ENCODE measurements at places on chromosomes 6 and 20.

DNA sequence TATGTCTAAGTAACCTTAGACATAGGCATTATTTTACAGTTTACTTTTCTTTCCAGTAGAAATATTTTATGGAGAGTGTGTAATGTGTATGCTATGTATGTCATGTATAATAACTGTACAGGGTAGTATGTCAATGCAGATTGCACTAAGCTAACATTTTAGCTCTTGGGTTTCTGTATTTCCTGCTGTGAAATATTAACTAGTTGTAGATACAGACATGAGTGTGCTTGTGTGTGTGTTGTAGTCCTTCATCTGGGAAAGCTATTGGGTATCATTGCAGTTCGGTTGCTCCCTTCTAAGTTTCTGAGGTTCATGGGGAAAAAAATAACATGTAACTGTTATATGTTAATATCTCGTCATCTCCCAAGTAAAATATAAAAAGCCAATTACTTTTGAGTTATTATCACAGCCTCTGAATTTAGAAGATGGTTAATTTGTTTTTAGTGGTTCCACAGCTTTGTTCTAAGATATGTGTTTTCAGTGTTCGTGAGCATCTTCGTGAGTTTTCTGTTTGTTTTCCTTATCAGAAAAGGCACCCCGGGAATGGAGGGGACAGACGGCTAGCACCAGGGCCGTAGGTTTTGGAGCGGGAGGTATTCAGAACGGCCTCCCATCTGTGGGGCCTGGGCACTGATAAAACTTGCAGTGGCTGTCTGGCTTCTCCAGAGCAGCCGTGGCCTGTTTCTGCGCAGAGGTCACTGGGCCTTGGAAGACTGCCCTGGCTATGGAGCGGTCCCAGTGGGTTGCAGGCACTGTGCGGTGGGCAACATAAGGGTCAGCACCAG is 215.0 kb downstream of the ARID1B start:
- no peak for DNase-seq

DNA sequence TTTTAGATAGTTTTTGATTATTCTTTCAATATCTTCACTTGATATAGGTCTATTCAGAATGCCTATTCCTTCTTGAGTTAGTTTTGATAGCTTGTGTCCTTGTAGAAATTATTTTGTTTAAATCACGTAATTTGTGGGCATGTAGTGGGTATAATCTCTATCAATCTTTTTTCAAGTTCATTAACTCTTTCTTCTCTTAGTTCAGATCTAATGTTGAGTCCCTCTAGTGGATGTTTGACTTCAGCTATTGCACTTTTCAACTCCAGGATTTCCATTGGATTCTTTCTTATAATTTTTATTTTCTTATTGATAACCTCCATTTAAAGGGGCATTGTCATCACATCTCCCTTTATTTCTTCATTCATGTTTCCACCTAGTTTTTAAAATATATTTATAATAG is 135.6 kb downstream of the COL12A1 start:
- no peak for DNase-seq

DNA sequence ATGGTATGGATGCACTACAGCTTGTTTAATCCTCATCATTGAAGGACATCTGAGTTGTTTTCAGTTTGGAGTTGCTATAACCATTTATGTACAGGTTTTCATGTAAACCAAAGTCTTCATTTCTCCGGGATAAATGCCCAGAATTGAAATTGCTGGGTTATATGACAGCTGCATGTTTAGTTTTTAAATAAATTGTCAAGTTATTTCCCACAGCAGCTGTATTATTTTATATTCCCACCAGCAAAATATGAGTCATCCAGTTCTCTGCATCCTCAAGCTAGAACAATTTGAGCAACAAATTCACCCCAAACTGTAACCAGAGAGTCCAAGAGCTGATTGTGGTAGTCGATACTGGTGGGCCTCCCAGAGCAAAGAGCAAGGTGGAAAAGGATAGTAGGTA is 161.0 kb upstream of the PRND start:
- DNase-seq: no peak

- no peak for DNase-seq
Observed at GRCh38 chr6:3579652-3580175, 122.9 kb upstream of the SLC22A23 start.

DNA sequence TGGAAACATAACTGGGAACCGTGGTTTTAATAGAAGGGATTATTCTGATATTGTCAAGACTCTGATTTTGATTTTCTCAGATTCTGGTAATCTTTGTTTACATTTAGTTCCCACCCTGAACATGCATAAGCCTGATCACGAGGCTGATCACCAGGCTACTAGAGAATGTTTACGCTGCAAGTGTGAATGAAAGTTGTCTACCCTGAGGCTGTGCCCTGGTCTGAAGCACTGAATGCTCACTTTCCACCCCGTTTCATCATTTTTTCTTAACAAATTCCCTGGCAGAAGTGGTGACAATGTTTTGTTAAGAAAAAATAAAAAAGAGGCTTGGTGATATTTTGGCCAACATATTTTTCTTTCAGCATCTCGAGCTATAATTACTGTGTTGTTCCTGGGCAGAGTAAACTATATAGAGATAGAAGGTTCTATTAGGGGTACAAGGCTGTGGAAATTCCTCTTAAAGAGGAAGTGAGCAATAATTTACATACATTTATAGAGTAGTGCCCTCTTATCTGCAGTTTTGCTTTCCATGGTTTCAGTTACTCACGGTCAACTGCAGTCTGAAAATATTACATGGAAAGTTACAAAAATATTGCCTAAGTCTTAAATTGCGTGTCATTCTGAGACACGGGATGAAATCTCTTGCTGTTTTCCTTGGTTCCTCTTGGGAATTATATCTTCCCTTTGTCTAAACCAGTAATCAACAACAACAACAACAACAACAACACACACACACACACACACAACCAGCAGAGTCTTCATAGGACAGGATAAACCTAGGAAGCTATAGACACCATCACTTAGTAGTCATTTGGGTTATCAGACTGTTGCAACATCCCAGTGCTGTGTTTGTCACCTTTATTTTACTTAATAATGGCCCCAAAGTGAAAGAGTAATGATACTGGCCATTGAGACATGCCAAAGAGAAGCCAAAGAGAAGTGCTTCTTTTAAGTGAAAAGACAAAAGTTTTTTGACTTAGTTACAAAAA is 566.6 kb upstream of the CITED2 start:
- DNase-seq: no peak

- DNase-seq: no peak
Observed at GRCh38 chr6:7148100-7148822, 40.5 kb downstream of the RREB1 start.

- no peak for DNase-seq
Observed at GRCh38 chr20:50403565-50404418, 106.4 kb upstream of the PTPN1 start.

DNA sequence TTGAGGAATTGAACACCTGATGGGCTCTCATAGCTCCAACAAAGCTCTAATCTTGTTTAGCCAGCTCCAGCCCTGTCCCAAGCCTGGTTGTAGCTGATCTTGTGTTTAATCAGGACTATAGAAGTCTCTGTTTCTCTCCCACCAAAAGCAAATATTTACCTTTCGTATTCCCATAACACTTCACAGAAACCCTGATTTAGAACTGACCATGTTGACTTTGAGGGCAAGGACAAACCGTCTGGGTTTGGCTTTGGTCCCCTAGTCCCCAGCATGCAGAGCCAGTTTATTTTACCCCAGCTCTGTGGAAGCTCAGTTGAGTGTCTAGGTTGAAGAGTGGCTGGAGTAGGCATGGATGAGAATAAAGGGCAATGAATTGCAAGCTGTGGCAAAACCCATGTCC is 18.0 kb upstream of the SIM1 start:
- no peak for DNase-seq

GRCh38 chr20:52313341-52313963 is 121.9 kb upstream of the ZFP64 start:
- no peak for DNase-seq

DNA sequence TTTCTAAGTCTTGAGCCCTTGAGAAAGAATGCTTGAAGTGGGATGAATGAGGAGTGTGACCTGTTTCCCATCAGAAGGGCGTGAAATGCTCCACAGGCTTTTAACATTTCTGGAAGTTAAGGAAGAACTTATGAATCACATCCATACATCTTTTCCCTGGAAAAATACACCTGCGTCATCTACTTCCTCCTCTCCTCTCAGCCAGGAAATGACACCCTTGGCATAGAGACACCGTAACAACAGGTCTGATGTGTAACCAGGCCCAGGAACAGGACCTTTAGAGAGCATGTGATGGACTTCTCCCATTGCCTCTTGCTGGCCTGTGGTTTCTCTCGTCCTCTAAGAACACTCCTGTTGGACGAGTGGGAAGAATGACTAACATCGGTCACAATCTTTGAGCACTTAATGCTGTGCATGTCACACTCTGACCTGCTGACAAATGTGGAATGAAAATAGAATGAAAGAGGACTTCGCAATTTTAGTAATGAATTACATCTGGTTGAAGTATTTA is 28.5 kb upstream of the CITED2 start:
- no peak for DNase-seq

- DNase-seq: no peak
Observed at GRCh38 chr6:43833223-43833995, 63.4 kb downstream of the VEGFA start.

DNA sequence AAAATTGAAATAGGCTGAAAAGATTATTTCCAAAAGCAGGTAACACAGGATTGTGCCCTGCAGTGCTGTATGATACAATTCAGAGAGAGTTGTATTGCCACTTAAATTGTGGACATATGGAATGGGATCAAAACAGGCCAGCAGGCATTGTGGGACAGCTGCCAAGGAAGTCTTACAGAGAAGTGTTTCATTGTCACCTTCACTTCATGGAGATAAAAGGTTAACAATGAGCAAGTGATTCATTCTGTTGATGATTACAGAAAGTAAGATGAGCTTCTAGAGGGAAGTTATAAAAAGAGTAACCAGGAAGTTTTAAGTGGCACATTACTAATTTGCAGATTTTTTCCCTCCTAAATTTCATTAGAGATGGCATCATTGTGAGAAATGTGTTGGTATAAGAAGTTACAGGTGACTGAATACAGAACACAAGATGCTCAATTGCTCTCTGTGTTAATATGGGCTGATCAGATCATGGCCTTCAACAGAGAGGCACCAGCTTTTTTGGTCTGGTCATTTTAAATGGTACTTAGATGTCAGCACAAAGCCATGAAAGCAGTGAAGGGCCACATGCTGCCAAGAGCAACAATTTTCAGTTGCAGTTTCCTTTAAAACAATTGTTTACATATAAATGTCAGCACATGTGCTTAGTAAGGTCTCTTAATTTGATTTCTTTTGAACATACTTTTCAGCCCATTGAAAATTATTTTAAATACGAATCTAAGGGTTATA is 402.5 kb upstream of the FKBP1C start:
- DNase-seq: no peak

GRCh38 chr6:100276311-100277057 is 188.2 kb downstream of the SIM1 start:
- DNase-seq: no peak

DNA sequence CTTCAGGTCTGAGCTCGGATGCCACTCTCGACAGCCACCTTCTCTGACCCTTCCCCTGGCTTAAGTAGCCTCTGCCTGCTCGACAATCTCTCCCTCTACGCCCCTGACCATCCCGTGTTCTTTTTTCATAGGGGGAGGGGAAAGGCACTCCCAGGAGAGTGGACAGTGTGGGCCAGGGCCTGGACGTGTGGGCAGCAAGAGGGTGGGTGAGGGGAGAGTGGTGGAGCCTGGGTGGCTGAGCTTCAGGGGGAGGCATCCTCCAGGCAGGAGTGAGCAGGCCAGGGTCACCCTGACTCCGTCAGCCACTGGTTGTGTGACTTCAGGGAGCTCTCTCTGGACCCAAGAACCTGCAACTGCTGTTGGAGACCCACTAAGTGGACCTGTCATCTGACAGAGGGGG is 92.7 kb downstream of the CEBPB start:
- DNase-seq: no peak

DNA sequence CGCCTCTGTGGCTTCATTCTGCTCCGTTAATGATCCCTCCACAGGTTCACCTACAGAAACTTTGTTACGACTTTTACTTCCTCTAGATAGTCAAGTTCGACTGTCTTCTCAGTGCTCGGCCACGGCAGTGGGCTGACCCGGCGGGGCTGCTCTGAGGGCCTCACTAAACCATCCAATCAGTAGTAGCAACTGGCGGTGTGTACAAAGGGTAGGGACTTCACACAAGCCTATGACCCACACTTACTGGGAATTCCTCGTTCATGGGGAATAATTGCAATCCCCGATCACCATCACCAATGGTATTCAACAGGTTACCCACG is 1959.2 kb upstream of the DEFB115 start:
- DNase-seq: no peak

DNA sequence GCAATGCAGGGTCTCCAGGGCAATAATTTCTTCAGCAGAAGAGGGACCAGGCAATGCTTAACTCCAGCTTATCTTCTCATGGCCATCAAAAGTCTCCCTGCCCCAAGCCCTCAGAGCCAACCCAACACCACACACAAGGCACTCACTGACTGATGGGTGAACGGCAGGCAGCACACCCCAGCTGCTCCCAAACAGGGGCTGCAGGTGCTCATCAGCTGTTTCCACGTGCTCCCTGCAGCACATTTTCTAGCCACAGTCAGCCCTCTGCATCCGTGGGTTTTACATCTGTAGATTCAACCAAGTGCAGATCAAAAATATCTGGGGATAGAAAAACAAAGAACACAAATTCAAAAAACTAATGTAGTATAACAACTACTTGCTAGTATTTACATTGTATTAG is 4.0 kb upstream of the GABRR1 start:
- DNase-seq: no peak

DNA sequence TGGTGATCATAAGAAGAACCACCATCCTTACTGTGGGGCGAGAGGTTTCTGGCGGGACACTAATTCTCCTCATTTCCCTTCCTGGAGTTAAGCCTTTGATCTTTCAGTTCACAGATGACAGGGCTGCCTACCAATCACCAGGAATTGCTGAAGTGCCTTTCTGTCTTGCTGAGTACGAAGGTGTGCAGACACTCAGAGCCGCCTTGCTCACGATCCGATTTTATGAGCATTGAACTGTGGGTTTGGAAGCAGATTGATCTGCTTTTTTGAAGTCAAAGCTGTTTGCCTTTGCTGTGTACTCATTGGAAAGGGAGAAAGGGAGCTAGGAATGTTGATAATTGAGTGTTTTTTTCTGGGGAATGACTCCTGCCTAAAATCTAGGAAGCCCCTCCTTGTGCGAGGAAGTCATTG is 129.1 kb upstream of the SALL4 start:
- DNase-seq: no peak

DNA sequence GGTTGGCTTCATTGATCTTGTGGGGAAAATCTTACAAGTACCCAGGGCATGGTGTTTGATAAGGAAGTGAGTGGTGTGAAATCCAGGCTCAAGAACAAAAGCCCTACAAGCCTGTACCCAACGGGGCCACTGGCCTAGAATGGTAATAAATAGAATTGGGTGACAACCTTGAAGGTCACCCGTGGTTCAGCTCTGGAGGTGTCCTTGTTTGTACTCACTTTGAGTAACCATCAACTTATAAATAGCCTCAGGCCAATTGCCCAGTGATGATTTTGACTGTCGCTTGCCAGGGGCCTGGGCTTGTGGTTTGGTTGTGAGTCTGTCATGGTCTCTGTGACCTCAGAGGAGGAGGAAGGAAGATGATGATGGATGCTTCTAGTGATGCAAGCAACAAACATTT is 87.8 kb downstream of the PHACTR3 start:
- no peak for DNase-seq
